NCI-H1930 (cell line): ENCODE measurements at places on chromosomes 4 and X.

DNA sequence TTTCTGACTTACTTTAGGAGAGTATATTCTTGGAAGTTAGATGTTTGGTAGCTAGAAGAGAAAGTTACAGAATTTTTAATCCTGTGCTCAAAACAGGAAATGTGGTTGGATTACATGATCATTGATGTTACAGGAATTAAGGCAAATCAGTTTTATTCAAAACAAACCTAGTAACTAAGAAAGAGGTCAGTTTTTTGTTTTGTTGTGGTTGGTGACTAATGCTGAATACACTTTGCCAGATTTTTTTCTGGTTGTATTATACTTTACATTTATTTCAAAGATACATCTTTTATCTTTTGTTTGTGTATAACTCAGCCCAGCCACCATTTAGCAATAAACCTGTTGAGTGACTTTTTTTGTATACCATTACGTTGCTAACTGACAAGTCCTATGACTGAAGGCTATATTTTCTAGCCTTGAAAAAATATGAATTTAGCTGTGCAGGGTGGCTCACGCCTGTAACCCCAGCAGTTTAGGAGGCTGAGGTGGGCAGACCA lies 116.7 kb downstream of the KLHL8 start:
- no peak for DNase-seq

- DNase-seq = no peak
Observed at GRCh38 chr4:67721770-67722597, 21.0 kb upstream of the UBA6 start.

GRCh38 chr4:7254736-7255487 lies 62.6 kb downstream of the SORCS2 start:
- DNase-seq = no peak

DNA sequence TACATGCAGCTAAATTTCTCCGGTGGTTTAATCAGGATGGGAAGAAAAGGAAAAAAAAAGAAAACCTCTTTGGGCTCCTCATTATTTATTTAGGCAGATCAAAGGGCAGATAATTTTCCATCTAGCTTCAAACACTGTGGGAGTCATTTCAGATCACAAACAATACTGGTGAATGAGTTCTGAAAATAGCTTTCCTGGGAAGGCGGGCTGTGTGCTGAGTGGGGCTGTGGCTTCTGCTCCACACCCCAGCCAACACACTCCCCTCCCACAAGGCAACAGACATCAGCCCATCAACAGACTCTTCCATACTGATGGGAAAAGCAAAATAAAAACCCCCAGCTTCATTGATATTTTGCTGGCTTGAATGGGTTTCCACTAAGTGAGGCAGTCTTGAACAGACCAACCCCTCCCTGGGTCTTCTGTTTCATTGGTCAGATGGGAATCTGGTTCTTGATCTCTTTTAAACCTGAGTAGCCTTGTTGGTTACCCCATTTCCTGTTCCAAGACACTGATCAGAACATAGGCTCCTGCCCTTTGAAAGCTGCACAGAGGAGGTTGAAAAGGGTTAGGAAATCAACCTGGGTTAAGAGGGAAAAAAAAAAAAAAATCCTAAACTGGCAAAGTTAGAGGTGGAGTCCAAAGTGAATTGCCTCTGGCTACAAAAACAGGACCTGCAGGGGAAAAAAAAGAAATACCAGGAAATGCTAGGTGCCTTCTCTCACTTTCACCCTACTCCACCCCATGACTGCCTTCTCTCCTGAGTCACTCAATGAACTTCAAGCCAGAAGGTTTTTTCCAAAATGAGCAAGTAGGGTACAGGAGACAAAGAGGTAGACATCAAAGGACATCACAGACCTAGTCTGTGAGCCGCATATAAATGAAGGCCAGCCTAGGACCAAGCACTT lies 20.0 kb downstream of the AMOT start:
- DNase-seq = no peak

DNA sequence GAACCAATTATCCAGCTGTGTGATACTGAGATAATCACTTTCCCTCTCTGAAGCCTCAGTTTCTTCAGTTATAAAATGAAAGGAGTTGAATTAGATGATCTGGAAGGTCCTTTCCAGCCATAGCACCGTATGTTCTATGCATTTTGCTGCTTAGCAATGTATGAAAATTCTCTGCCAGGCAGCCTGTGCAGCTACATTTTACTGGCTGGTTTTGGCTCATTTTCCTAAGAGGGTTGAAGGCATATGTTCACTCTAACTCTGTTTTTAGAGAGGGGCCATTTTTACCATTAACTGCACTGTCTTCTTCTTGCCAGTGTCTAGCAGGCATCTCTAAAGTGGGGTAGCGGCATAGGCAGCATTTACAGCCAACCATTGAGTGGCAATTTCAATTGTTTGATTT lies 26.1 kb downstream of the TRPC5 start:
- no peak for DNase-seq

- no peak for DNase-seq
Observed at GRCh38 chrX:55981603-55982002, 250.6 kb upstream of the KLF8 start.

GRCh38 chr4:22850630-22851029 lies 157.9 kb downstream of the GBA3 start:
- DNase-seq = no peak

- DNase-seq = no peak
Observed at GRCh38 chr4:848307-848691, 22.4 kb upstream of the CPLX1 start.

DNA sequence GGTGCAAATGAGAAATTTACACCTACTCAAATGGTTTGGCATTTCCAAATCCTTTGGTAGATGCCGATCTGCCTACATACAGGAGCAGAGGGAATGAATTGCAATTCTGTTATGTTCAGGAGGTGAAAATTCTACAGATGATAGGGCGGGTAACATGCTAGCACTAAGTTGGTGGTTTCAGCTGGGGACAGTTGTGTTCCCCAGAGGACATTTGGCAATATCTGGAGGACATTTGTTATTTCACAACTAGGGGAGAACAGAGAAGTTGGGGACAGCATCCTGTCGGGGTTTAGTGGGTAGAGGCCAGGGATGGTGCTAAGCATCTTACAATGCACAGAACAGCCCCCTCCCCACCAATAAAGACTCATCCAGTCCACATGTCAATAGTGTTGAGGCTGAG lies 96.5 kb upstream of the PUDP start:
- DNase-seq = no peak

GRCh38 chrX:134528960-134529359 lies 69.0 kb downstream of the HPRT1 start:
- no peak for DNase-seq

DNA sequence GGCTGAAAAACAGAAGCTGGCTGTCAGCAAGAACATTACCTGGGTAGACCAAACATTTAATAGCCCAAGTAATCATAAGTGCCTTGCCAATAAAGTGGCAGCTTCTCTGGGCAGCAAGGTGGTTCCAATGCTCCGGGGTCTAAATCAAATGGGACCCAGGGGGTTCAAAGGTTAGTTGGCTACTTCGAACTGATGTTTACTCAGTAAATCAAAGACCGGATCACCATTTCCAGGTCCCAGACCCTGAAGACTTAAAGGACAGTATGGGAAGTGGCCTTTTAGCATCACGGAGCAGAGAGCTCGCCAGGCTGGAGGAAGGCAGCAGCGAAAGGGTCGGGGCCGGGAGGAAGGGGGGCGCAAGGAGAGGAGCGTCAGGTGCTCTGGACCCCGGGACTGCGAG lies 1.0 kb downstream of the SH3KBP1 start:
- no peak for DNase-seq

GRCh38 chrX:73563738-73564068 lies 706 bp downstream of the CHIC1 start:
- no peak for DNase-seq

DNA sequence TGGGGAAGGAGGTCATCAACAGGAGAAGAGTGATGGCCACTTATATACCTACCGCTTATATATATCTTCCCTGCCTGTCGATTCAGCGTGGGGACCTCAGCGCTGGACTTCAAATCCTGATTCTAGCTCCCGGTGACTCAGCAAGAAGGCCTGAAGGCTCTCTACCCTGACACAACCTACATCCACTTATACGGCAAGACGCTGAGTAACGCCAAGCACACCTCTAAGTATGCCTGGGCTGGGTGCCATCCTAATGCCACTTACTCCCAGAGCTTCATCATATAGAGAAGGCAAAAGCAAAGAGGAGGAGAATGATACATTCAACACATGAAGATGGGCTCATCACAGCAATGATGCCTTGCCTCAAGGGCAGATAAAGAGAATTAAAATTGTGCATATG lies 198.3 kb downstream of the CHIC2 start:
- DNase-seq = no peak

- no peak for DNase-seq
Observed at GRCh38 chrX:144494074-144494473, 610.2 kb downstream of the UBE2NL start.

DNA sequence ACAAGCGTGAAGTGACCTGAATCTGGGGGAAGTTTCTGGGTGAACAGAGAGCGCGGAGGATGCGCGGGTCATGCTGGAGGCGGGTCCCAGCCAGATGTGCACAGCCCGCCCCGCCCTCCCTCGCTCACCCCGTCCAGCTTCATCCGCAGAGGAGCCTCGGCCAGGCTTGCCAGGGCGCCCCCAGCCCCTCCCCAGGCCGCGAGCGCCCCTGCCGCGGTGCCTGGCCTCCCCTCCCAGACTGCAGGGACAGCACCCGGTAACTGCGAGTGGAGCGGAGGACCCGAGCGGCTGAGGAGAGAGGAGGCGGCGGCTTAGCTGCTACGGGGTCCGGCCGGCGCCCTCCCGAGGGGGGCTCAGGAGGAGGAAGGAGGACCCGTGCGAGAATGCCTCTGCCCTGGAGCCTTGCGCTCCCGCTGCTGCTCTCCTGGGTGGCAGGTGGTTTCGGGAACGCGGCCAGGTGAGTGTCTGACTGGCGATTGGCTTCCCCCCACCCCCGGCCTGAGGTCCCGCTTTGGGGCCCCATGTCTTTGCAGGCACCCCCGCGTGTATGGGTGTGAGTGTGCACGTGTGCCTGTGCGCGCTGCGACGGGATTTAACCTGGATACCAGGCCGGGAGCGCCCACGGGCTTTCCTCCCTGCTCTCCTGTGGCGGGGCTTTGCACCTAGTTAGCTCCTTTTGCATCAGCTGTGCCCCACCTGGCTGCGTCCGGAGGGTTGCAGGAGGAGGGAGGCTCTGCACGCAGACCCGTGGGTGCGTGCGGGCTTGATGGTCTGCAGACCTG lies at the start of gene EGFL6:
Gene EGFL6 (plus strand): TSS at position 123 of the 782 bp plus-strand sequence. CDS start 261 bp downstream, at position 384.
- DNase-seq = no peak

GRCh38 chr4:187826725-187827124 lies 168.8 kb upstream of the ZFP42 start:
- DNase-seq = no peak

- no peak for DNase-seq
Observed at GRCh38 chrX:87063642-87064041, 454.0 kb upstream of the KLHL4 start.
